ENCODE measurements at places on chromosomes 7 and 10. TPM values are rescaled to one million over a fixed set of nuclear protein-coding genes. Genes with fewer than 3 reads are reported as not detected.

- no peak overlapping the region for H3K4me3 ChIP-seq
- H3K4me1 ChIP-seq = peaks cover 35% of the 10 kb centered on the region
- no peaks in the 10 kb centered on the region for H3K36me3 ChIP-seq
- no peak overlapping the region for H3K27ac ChIP-seq
These were observed 42.2 kb downstream of the EXOC6 start for GRCh38 chr10:92890471-92890870.

GRCh38 chr7:103866919-103867318 lies 122.5 kb downstream of the RELN start:
- no peaks in the 10 kb centered on the region for H3K4me1 ChIP-seq
- H3K27me3 ChIP-seq = no peaks in the 10 kb centered on the region
- no peak for DNase-seq
- no peak overlapping the region for H3K27ac ChIP-seq
- no peaks in the 10 kb centered on the region for H3K36me3 ChIP-seq

- no peak overlapping the region for H3K4me3 ChIP-seq
- no peak overlapping the region for H3K27ac ChIP-seq
- H3K27me3 ChIP-seq = no peaks in the 10 kb centered on the region
- H3K4me1 ChIP-seq = no peaks in the 10 kb centered on the region
- H3K36me3 ChIP-seq = no peaks in the 10 kb centered on the region
These were observed 4.8 kb upstream of the POLR1F start for GRCh38 chr7:19713676-19714075.

- H3K36me3 ChIP-seq = no peaks in the 10 kb centered on the region
- H3K4me3 ChIP-seq = no peak overlapping the region
- no peaks in the 10 kb centered on the region for H3K27me3 ChIP-seq
- H3K4me1 ChIP-seq = peaks cover 18% of the 10 kb centered on the region
These were observed 5.9 kb upstream of the LGI1 start for GRCh38 chr10:93751832-93752231.

DNA sequence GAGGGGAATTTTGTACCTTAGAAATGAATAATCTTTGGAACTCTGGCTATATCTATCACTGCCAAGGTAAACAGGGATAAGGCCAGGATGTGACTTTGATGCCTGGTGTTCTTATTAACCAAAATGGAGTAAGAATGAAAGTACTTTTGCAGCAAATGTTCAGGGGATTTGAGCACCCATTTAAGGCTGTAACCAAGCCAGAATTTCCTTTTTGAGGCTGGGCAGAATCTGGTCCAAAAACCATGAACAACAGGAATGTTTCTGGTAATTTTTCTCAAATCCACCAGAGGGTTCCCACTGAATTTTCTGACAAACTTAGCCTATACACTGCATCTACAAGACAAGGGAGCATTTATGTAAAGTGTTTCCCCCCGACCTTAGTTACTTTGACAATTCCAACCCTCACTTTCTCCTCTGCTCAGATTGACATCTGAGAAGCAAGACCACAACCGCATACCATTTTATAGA lies 120.6 kb downstream of the BAMBI start:
- peaks cover 3% of the 10 kb centered on the region for H3K4me1 ChIP-seq
- H3K36me3 ChIP-seq = no peaks in the 10 kb centered on the region
- DNase-seq = no peak
- H3K4me3 ChIP-seq = no peak overlapping the region
- no peak overlapping the region for H3K27ac ChIP-seq

GRCh38 chr10:16440396-16441133 lies 3.8 kb downstream of the PTER start:
- H3K4me3 ChIP-seq = no peak overlapping the region
- no peaks in the 10 kb centered on the region for H3K27me3 ChIP-seq
- DNase-seq = no peak
- H3K27ac ChIP-seq = no peak overlapping the region
- peaks cover 22% of the 10 kb centered on the region for H3K4me1 ChIP-seq
- no peaks in the 10 kb centered on the region for H3K36me3 ChIP-seq

DNA sequence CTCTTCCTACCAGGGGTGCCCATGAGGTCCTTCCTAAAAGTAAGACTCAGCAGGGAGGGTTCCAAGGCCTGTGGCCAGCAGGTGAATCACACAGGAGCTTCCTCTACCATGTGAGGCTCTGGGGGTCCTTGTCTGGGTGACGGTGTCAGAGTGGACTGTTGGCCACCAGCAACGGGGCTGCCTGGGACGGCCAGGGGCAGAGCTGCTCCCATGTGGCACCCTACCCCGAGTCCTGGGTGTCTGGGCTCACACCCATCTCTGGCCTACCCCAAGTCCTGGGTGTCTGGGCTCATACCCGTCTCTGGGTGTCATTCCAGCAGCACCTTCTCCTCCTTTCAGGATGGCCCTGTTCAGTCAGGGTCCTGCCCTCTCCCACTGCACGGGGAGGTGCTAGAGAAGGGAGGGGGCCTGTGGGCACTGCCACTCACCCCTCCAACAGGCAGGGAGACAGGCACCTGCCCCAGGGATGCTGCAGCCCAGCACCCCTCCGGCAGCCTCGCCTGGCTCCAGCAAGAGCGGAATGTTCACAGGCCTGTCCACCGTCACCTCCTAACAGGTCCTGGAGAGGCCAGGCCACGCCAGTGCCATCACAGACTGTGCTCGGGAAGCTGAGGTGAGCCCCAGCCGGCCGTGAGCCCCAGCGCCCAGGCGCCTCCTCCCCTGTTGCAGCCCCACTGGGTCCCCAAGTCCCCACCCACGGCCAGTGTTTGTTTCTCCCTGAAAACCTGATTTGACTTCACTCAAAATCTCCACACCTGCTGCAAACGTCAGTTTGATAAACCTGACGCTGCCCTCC lies 143.7 kb downstream of the PTPRN2 start:
- no peak overlapping the region for H3K27ac ChIP-seq
- no peaks in the 10 kb centered on the region for H3K4me1 ChIP-seq
- H3K4me3 ChIP-seq = no peak overlapping the region
- no peaks in the 10 kb centered on the region for H3K36me3 ChIP-seq
- DNase-seq = no peak

GRCh38 chr10:88473989-88474883 lies 108.9 kb downstream of the RNLS start:
- H3K27me3 ChIP-seq = no peaks in the 10 kb centered on the region
- no peak overlapping the region for H3K27ac ChIP-seq
- peak; percentile 62 for DNase-seq
- peaks cover 9% of the 10 kb centered on the region for H3K4me1 ChIP-seq

DNA sequence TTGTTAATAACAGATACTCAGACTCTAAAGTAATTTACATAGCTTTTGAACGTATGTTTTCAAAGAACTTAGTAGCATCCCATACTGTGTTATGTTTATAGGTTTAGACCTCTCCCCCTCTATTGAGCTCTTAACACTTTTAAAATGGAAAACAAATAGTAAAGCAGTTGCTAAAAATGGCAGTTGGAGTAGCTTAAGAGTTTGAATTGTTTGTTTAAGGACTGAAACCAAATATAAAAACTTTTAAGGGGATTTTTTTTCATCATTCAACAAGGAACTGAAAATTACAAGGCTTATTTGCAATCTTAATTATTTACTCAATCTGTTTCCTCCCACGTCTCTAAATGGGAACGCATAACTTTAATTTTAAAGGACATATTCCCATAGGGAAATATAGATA lies 1.6 kb upstream of the SPAG6 start:
- no peaks in the 10 kb centered on the region for H3K36me3 ChIP-seq
- H3K27me3 ChIP-seq = peaks cover 91% of the 10 kb centered on the region
- H3K4me3 ChIP-seq = no peak overlapping the region
- no peak for DNase-seq

GRCh38 chr10:122882766-122883165 lies 3.4 kb upstream of the FAM24B start:
- no peak overlapping the region for H3K4me3 ChIP-seq
- no peak overlapping the region for H3K27ac ChIP-seq
- no peaks in the 10 kb centered on the region for H3K36me3 ChIP-seq
- H3K27me3 ChIP-seq = no peaks in the 10 kb centered on the region
- H3K4me1 ChIP-seq = peaks cover 13% of the 10 kb centered on the region

DNA sequence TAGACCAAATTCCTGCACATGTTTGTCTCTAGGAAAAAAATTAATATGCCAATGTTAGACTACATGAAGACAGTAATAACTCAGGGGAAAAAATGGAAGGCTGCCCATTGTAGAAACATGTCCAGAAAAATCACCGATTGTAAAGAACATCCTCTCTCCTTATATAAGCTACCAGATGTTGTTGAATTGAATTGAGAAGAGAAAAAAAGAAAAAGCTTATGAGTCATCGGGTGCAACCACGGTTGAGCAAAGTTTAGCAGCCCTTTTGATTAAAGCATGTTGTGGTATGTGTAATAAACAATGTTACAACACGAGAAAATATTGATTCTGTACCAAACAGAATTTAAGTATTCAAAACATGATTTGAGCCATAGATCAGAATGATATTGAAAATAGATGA lies 102.3 kb upstream of the ARHGAP21 start:
- H3K4me3 ChIP-seq = no peak overlapping the region
- no peak overlapping the region for H3K27ac ChIP-seq
- H3K4me1 ChIP-seq = peaks cover 6% of the 10 kb centered on the region
- DNase-seq = no peak
- no peaks in the 10 kb centered on the region for H3K27me3 ChIP-seq

DNA sequence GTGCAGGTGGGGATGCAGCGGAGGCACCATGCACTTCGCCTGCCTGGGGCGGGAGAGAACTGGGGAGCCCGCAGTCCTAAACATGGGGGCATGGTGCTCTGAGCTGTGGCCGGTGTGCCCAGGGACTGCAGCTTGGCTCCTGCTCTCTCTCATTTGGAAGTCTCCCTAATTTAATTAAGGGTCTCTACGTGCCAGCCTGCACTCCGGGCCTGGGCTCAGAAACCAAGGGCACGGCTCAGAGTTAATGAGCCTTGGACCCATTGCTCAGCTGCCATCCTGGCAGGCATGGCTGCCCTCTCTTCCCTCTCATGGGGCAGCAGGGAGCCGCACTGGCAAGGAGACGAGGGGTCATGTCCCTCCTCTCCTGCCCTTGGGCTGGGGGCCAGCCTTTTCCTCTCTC lies 115.6 kb downstream of the CDH23 start:
- H3K36me3 ChIP-seq = no peaks in the 10 kb centered on the region
- H3K4me3 ChIP-seq = no peak overlapping the region
- H3K27ac ChIP-seq = no peak overlapping the region

GRCh38 chr7:127901895-127902703 lies 129.1 kb downstream of the LRRC4 start:
- H3K27ac ChIP-seq = no peak overlapping the region
- no peak overlapping the region for H3K4me3 ChIP-seq
- no peaks in the 10 kb centered on the region for H3K27me3 ChIP-seq

- peaks cover 8% of the 10 kb centered on the region for H3K4me1 ChIP-seq
- H3K36me3 ChIP-seq = no peaks in the 10 kb centered on the region
- H3K27me3 ChIP-seq = no peaks in the 10 kb centered on the region
- no peak for DNase-seq
- no peak overlapping the region for H3K4me3 ChIP-seq
These were observed 4.8 kb downstream of the BTRC start for GRCh38 chr10:101358706-101359300.

- no peaks in the 10 kb centered on the region for H3K36me3 ChIP-seq
- no peaks in the 10 kb centered on the region for H3K27me3 ChIP-seq
- H3K27ac ChIP-seq = no peak overlapping the region
- DNase-seq = no peak
These were observed 86.6 kb upstream of the ZNF92 start for GRCh38 chr7:65287023-65287422.

DNA sequence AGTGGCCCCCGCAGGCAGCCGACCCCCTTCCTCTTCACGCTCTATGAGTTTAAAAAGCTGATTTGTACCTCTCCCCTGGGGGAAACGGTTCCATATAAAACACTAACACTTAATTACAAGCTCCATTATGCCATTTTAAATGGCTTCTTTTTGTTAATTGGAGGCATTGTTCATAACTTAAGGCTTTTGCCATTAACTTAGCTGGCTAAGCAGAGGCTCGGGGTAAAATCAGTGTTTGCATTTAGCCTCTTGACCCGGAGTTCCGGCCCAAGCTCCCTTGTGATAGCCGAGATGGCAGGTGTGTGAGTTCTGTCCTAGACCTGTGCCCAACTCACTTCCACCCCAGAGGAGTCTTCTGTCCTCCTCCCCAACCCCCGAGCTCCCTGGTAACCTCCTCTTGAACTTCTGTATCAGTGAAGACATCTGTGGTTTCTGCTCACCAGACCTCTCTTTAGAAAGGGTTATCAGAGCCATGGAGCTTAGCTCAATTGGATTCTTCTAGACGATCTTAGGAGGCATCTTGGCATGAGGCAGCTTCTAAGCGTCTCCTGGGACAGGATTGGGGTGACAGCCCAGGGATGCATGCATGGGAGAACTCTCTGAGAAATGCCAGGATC lies 34.2 kb upstream of the SH2B2 start:
- no peak overlapping the region for H3K27ac ChIP-seq
- no peak overlapping the region for H3K4me3 ChIP-seq
- no peak for DNase-seq
- H3K36me3 ChIP-seq = no peaks in the 10 kb centered on the region
- no peaks in the 10 kb centered on the region for H3K4me1 ChIP-seq
- no peaks in the 10 kb centered on the region for H3K27me3 ChIP-seq

DNA sequence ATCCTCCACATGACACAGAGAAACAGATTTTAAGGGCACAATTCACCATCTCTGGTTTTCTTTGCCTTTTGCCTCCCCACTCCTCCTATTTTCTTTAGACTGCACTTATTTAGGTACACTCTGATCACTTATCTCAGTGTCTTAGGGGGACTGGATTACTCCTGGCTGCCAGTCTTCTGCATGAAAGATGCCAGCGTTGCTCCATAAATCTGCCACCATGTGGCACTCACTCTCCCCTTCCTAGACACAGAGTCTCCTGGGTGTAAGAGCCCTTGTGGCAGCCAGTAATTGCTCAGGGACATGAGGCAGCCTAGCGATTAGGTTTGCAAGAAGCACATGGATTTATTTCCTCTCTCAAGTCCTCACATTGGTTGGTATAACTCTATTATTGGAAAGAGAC lies 34.5 kb upstream of the RBM20 start:
- no peaks in the 10 kb centered on the region for H3K27me3 ChIP-seq
- no peak overlapping the region for H3K27ac ChIP-seq
- no peak for DNase-seq
- H3K4me3 ChIP-seq = no peak overlapping the region

DNA sequence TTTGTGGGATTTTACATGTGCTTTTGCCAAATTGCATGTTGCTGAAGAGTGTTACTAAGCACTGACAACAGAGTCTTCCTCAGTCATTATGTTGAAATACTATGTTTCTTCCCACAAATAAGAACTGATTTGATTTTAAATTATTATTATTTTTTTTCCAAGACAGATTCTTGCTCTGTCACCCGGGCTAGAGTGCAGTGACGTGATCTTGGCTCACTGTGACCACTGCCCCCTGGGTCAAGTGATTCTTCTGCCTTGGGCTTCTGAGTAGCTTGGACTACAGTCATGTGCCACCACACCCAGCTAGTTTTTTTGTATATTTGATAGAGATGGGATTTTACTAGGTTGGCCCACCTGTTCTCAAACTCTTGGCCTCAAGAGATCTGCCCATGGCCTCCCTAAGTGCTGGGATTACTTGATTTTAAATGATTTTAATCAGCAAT lies 42.3 kb downstream of the MINPP1 start:
- H3K4me1 ChIP-seq = peaks cover 2% of the 10 kb centered on the region
- no peaks in the 10 kb centered on the region for H3K27me3 ChIP-seq
- H3K27ac ChIP-seq = no peak overlapping the region
- H3K36me3 ChIP-seq = peaks cover 12% of the 10 kb centered on the region
- DNase-seq = no peak
- no peak overlapping the region for H3K4me3 ChIP-seq

CYP26C1 gene
- not detected for total RNA-seq

DIP2C gene
- 32.0 TPM for total RNA-seq

IL15RA gene
- 27.9 TPM for total RNA-seq

PIK3AP1 gene
- total RNA-seq = 21.3 TPM

SSC4D gene
- 0.41 TPM for total RNA-seq

ZCCHC24 gene
- total RNA-seq = 25.3 TPM

RHOBTB1 gene
- total RNA-seq = 13.1 TPM

GPR26 gene
- total RNA-seq = not detected

SHH gene
- 1.1 TPM for total RNA-seq

All from transverse colon (tissue), 4 donors.